GM19239 (cell line): ENCODE measurements at places on chromosomes 13 and 19.
A peak's percentile ranks its signal among the peaks of the same experiment; 100 is the strongest.

- DNase-seq: no peak
These were observed 13.0 kb downstream of the FFAR2 start for GRCh38 chr19:35461060-35461459.

- DNase-seq: no peak
These were observed 116.8 kb downstream of the ENOX1 start for GRCh38 chr13:43669964-43670363.

DNA sequence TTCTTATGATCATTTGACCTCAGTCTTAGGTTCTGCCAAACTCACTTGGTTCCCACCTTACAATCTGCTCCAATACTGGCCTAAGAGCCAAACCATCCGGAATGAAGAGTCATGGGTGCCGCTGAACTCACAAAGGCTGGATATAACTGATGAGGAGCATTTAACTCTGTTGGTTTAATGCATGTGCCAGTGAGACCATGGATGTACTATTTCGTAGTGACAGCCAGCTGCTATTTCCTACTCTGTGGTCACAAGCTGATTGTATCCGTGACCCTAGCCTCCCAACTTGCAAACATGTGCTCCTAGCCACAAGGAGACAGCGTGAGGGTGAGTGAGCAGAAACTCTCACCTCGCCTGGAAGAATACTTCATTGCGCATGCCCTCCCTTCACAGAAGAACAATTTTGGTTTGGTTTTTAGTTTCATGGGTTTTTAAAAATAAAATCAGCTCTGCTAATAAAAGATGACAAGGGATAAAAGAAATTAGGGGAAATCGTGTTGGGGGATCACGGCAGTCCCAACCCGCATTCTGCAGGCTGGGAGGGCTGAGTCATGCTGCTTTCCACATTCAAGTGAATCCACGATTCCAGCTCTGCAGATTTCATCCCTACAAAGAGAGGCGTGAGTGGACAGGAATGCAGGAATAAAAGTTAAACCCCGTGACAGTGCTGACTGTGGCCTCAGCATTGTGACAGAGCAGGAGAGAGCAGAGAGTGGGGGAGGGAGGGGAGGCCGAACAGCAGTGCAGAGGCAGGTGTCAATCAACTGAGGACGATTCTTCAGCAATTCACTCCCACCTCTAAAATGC is 66.8 kb upstream of the RAP2A start:
- no peak for DNase-seq

DNA sequence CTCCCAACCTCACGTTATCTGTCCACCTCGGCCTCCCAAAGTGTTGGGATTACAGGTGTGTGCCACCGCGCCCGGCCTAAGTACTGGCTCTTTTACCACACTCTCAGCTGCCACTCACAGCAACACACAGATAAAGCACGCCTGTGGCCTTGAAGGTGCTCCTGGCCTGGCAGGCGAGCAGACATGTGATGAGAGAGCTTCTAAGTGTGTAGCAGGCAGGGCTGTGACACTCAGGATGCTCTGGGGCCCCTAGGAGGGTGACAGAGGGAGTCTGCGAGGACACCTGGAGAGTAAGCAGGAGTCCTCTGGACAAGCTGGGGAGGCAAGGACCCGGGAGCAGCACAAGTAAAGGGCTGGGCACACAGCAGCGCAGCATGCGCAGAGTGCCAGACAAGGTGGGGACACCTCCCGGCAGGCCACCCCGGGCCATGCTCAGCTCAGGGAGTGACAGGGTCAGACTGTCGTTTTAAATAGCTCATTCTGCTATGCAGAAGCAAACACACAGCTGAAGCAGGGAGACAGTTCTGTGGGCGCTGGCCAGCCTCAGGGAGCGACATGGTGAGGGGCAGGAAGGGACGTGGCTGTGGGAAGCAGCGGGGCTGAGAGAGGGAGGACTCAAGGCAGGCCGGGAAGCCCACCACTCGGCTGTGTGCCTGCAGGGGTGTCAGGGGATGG is 26.5 kb downstream of the MED26 start:
- no peak for DNase-seq

DNA sequence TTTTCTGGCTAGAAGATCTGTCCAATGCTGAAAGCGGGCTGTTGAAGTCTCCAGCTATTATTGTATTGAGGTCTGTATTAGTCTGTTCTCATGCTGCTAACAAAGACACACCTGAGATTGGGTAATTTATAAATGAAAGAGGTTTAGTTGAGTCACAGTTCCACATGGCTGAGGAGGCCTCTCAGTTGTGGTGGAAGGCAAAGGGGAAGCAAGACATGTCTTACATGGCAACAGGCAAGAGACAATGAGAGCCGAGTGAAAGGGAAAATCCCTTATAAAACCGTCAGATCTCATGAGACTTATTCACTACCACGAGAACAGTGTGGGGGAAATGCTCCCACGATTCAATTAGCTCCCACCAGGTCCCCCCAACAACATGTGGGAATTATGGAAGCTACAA is 980.4 kb downstream of the SLITRK5 start:
- no peak for DNase-seq

DNA sequence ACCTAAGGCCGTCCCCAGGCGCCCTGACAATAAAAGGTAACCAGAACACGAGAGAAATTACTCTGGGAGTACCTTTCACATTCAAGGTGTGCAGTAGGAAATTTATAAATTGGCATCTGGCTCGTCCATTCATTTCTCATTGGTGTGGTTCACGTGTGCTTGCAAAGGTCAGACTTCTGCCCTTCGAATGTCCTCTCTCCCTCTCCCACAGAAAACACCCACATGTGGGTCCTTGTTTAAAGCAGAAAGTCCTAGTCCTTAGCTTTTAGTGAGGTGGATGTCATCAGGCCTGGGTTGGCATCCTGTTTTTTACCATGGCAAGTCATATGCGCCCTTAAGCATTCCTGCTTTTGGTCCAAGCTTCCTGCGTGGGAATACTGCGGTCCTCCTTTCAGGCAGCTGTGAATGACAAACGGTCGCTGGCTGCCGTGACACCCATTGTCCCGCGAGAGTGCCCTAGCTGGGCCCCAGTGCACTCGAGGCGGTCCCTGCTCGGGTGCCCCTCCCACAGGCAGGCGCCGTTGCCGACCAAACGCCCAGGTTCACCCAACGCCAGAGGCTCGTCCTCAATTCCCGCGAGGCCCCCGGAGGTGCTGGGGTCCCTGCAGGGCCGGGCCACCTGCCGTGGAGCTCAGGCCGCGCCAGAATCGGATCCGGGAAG is at the start of gene NUDT19:
Gene NUDT19 (plus strand): TSS at position 531 of the 661 bp plus-strand sequence. CDS start 140 bp downstream, outside the sequence.
- peak; percentile 81 for DNase-seq

DNA sequence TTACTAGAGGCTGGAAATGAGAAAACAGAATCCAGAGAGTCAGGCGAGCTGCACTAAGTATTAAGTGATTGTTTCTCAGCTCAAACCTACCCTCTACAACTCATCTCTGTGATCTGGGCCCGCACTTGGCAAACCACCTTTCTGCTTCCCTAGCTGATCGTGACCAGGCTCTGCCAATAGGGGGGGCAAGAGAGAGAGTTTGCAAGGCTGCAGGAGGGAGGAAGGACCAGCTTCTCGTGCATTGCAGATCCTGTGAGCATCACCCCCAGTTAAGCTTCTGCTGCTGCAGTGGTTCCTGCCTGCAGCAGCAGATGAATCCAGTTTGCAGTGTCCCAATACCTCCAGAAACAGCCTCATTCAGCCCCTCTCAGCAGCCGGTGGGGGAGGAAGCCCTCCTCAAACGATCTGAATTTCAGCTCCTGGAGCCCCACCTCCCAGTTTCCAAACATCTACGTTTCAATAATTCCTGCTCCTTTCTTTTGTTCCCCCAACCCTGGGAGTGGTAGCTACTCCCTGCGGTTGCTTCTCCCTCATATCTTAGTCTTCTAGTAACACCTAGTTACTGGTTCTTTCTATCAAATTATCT is 20.0 kb downstream of the XRCC1 start:
- DNase-seq: peak; percentile 87

DNA sequence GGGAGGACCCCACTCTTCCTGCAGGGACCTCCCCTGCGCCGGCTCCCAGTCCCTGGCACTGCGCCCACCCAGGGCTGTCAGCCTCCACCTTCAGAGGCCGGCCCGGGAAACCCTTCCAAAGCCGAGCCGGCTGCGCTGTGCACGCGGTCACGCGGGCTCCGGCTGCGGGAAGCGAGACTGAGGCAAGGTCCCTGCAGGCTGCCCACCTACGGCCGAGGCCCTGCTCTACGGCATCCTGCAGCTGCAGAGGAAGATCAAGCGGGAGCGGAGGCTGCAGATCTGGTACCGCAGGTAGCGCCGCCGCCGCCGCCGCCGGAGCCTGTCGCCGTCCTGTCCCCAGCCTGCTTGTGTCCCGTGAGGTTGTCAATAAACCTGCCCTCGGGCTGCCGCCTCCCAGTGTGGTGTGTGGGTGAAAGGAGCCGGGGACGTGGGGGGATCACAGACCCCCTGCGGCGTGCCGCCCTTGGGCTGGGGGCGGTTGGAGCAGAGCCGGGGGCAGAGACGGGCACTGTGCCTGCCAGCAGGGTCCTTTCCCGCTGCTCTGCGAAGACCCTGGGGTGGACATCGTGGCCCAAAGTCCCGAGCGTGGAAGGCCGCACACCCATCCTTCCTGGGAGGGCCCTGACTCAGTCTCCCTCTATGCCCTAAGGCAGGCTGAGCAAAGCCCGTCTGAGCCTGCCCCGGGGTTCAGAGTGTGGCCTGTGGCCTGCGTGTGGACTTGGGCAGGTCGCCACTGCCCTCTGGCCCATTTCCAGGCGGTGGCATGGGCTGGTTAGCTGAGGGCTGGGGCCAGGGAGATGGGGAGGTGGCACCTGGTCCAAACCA is 5.9 kb downstream of the GAMT start:
- DNase-seq: no peak

GRCh38 chr13:24606486-24607170 is 73.6 kb upstream of the ATP12A start:
- no peak for DNase-seq

GRCh38 chr19:797528-798414 is 519 bp downstream of the PTBP1 start:
- DNase-seq: peak; percentile 99

DNA sequence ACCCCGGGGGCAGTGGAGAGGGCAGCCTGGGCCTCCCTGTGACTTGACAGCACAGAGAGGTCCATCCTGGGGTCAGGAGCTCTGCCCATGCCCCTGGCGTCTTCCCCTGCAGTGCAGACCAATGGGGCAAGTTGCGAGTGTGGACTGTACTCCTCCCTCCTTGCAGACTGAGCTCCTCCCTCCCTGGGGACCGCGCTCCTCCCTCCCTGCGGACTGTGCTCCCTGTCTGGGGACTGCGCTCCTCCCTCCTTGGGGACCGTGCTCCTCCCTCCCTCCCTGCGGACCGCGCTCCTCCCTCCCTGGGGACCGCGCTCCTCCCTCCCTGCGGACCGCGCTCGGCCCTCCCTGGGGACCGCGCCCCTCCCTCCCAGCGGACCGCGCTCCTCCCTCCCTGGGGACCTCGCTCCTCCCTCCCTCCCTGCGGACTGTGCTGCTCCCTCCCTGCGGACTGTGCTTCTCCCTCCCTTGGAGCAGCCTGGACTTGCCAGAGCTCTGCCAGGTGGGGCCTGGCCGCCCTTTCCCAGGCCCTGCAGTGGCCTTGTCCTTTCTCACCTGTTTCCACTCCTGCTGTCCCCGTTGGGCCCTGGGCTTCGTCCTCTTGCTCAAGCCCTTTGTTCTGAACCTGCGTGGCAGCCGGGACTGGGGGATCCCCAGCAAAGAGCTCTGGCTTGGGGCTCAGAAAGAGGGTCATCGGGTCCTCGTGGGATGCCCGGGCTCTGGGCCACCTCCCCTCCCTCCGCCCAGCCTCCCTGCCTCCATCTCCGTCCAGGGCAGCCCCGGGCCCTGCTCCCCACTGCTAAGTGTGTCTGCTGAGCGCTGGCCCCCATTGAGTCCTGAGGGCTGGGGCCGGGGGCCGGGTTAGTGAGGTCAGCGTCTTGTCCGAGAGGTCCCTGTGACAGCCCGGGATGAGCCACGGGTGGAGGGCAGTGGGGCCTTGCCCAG is 6.8 kb downstream of the GAMT start:
- no peak for DNase-seq

DNA sequence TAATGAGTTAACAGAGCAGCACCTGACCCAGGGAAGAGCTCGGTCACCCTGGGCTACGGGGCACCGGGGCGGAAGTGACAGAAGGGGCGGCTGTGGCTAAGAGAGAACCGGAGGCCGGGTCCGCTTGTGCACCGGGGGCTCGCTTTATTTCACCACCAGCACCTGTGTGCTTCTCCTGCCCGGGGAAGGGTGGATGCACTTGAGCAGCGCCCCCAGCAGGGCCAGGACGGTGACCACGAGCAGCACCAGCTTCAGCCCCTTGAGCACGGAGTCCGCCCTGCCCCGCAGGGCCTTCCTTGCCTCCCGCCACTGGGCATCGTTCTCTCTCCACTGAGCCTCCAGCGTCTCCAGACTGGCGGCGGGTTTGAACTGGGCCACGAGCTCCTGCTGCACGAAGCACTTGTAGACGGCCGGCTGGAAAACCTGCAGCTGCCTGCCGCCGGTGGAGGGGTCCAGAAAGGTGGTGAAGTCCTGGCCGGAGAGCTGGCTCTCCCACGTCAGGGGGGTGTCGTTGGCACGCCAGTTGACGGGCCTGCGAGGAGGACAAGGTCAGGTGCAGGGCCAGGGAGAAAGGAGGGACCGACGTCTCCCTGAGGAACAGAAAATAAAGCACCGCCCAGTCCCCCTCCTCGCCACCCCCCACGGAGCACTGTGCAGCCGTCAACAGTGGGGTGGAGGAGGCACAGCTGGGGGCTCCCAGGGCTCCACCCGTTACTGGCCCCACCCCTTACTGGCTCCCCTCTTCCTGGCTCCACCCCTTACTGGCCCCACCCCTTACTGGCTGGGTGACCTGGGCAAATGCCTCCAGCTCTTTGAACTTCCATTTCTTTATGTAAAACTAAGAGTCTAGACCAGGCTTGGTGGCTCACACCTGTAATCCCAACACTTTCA is 3.6 kb downstream of the FAM187B start:
- DNase-seq: no peak

- DNase-seq: no peak
These were observed 203.6 kb downstream of the DCLK1 start for GRCh38 chr13:35927567-35928021.

DNA sequence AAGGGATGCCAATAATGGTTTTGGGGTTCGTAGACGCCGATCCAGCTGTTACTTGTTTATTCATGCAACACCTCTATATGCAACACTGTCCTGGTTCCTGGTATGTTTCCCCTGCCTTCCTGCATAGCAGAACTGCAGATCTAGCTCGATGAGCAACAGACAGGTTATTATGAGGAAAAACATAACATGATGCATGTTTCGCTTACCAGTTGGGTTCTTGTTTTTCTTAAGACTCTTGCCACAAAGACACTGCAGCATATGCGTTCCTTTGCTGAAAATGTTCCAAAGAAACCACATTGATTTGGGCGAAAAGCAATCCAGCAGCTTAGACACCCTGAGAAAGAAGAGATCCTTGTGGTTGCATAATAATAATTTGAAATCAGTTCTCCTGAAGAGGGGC is 583 bp downstream of the FGF14 start:
- no peak for DNase-seq

- no peak for DNase-seq
These were observed 44.4 kb upstream of the C1QTNF9 start for GRCh38 chr13:24264976-24265375.

DNA sequence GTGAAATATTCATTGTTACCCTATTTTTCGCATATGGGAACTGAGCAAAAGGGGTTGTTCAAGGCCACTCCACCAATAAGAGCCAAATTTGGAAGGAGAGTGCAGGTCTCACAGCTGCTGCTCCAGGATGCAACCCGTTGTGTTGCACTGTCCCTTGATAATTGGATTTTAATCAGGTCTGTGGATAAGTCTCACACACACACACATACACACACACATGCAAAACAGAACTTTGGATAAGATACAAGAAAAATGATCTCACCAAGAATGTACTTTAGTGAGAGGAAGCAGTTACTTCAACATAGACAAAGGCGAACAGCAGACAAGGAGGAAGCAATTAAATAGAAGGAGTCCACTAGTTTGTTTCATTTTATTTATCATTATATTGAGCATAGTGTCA is 127.3 kb upstream of the EDNRB start:
- DNase-seq: no peak

GRCh38 chr13:104979281-104980030 is 1556.0 kb downstream of the EFNB2 start:
- no peak for DNase-seq
